ENCODE measurements at places on chromosomes 5 and 9. TPM values are rescaled to one million over a fixed set of nuclear protein-coding genes. Genes with fewer than 3 reads are reported as not detected.

Gene UBAC1
- total RNA-seq: 59.3 TPM

Gene BAAT
- total RNA-seq: not detected

Gene TTF1
- 22.6 TPM for total RNA-seq

DNA sequence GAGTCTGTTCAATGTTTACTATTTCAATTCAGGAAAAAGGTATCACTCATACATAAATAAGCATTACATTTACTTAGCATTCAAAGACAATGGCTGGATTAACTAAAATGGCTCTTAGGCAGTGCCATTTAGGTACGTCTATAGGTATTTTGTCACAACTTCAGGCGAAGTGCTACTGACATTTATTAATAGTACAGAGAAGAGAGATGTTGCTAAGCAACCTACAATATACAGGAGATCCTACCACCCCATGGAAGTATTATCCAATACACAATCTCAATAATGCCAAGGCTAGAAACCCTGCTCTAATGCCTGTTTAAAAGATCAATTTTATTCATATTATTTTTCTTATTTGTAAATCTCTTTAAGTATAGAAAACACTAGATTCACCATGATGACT, 76.0 kb downstream of the UBAP2 start:
- H3K4me1 ChIP-seq: no peaks in the 10 kb centered on the region
- no peak for DNase-seq
- H3K27ac ChIP-seq: no peak overlapping the region

All from H1 (cell line).